ENCODE measurements at places on chromosomes 4 and X. TPM values are rescaled to one million over a fixed set of nuclear protein-coding genes. Genes with fewer than 3 reads are reported as not detected.

DNA sequence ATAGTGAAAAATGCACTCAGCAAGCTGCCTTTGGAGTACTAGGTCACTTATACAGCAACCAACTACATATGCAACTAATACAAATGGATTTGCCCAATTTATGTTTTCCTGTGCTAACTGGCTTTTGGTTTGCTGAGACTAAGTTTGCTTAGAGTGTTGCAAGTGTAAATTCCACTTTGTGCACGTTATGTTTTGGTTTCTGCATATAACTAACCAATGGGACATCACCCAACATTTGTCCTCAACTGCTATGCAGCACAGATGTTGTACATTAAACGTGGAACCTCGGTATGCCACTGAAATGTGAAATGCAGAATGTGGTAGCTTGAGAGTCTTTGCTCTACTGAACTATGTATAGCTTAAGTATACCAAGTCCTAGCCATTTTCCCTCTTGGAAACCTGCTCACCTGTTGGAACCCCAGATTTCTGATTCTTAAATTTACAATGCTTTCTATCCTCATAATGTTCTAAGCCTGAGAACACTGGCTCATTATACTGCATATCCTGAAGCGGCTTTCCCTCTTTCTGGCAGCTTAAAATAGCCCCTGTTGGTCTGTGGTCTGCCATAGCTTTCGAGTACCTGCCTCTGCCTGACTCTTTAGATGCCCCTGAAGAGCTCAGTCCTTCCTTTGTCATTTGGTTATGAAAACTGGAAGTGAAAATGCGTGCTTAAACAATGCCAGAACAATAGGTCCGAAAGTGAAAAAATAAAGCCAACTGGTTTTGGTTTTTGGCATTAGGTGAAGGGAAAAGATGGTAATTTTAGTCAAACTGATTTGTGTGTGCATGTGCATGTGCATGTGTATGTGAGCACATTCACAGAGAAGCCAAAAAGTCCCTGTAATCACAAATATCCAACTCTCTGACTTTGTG is 158.0 kb downstream of the SH2D1A start:
- DNase-seq = no peak

DNA sequence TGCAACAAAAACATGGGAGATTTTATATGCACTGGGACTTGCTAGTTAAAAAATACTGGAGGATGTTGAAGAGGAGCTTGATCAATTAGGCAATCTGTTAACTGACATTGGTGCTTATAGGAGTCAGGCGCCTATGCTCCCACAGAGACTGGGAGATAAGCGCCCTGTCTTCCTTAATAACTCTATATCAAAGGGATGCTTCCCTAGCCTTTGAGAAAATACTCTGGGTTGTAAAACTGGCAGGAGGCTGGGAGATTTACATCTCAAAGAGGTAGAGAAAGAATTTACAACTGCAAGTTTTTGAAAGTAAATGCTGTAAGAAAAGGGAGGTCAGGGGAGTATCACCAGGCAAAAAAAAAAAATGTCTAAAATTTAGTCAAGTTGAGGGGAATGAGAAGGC is 325.4 kb downstream of the PCDH10 start:
- DNase-seq = no peak

DNA sequence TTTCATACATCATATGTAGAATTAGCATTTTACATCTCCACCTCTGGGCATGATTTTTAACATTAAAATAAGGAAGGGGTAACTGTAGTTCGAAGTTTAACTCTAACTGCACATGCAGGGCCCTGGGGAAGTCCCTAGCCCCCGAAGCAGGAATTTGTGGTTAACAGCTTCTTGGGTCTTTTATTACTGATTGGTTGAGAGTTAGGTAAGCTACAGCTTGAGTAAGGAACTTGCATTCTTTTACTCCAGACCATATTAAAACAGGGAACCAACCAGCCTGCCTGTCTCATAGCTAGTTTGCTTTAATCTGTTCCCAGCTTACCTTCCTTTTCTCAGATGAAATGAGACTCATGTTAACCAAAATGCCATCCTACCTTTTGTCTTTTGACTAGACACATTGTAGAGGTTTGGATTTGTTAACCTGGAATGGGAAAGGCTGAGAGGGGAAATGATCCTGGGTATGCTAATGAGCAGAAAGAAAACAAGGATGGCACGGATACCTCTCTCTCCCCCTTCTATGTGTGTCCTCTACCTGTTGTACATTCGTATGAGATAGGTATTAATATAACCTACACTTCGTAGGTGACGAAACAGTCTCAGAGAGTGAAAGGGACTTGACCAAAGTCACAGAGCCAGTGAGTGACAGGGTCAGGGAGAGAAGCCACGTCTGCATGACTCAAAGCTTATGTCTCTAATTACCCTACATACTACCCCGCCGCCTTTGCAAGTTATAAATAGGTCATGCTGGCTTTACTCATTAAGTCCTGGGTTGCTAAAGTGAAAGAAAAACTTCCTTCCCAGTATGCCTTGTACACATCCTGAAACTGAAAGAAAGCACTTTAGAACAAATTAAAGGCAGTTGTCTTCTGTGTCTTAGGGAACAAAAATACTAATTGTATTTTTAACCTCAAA is 119.5 kb upstream of the AFF2 start:
- no peak for DNase-seq

DNA sequence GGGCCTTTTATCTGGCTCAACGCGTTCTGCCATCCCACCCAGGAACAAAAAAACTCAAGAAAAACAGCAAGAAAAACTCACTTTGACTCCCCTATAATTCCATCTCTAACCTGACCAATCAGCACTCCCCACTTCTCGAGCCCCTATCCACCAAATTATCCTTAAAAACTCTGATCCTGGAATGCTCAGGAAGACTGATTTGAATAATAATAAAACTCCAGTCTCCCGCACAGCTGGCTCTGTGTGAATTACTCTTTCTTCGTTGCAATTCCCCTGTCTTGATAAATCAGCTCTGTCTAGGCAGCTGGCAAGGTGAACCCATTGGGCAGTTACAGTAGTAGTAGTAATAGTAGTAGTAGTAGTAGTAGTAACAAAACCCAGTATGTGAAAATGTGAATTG is 165.7 kb upstream of the CASK start:
- no peak for DNase-seq

- no peak for DNase-seq
Observed at GRCh38 chr4:76733068-76733771, 164.7 kb downstream of the SOWAHB start.

DNA sequence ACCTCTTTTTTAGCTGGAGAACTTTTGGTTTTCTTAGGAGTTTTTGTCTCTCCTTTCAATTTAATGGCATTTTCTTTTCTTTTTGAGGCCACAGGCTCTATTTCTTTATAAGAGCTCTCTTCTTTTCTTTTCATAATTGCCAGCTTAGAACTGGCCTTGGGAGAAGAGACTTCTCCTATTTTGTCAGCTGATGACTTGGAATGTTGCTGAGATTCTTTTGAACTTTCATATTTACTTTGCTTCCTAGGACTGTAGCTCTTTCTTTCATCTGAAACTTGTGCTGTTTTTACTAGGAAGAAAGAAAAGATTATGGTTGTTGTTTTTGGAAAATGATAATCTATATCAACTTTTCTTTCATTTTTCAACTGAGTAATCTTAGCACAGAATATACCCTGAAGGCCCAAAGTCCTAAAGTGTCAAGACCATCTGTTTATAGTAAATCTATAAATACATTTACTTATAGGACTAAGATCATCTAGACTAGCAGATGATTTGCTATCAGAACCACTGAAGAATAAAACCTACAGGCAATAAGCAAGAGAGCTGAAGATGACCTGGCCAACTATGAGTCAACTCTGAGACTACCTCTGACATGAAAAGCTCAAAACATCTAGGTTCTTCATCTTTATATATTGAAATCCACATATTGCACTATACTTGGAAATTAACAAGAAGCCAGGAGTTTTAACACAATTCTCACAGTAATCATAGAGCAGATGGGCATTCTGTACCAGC is 45.6 kb downstream of the RFC1 start:
- DNase-seq = no peak

The STAP1 gene
- total RNA-seq = not detected

GRCh38 chr4:56976837-56977320 is 527 bp downstream of the NOA1 start:
- DNase-seq = peak; percentile 51

- no peak for DNase-seq
Observed at GRCh38 chr4:150236626-150237025, 158.4 kb downstream of the DCLK2 start.
